Left lung (tissue), 14 donors: ENCODE measurements at places on chromosomes 16 and 17.

- DNase-seq: no peak
These were observed 81.2 kb downstream of the RBFOX3 start for GRCh38 chr17:79529661-79530081.

- DNase-seq: no peak
These were observed 33.7 kb upstream of the VPS4A start for GRCh38 chr16:69277413-69277812.

- DNase-seq: peak; percentile 65
These were observed 2.5 kb upstream of the LASP1 start for GRCh38 chr17:38867179-38867967.

- no peak for DNase-seq
These were observed 21.2 kb upstream of the CCL1 start for GRCh38 chr17:34384271-34384670.

GRCh38 chr16:49463529-49463928 lies 89.9 kb downstream of the C16orf78 start:
- peak; percentile 35 for DNase-seq

DNA sequence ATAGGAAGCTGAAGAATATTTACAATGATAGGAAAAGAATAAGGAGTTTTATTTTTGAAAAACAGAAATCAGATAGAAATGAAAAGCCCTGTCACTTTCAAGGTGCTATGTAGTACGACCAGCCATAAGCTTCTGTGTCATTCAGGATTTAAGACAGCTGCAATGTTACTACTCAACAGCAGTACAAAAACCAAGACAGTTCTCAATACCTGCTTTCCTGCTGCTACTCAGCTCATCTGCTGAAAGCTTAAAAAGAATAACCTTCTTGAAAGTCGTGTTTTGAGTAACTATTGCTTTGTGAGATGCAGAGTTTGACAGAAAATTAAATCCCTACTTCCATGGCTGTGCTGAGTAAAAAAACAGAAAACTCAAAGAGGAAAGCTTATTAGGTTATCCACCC lies 8.7 kb downstream of the GRB2 start:
- no peak for DNase-seq

DNA sequence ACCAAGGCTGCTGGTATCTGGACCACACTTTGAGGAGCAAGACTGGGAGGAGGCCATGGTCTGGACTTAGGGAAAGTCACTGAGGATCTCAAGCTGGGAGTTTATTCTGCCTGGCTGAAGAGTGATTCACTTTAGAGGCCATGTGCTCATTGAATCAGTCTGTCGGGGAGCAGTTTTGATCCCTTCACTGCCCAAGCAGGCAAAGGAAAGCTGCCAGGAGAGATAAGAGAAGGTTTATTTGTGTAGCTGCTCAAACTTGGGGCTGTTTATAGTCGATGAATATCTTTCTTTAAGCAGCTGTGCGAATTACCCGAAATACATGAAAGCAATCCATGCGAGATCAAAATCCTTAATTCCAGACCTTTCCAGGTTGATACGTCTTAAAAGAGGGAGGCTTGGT lies 544.4 kb upstream of the EEF2KMT start:
- DNase-seq: no peak

DNA sequence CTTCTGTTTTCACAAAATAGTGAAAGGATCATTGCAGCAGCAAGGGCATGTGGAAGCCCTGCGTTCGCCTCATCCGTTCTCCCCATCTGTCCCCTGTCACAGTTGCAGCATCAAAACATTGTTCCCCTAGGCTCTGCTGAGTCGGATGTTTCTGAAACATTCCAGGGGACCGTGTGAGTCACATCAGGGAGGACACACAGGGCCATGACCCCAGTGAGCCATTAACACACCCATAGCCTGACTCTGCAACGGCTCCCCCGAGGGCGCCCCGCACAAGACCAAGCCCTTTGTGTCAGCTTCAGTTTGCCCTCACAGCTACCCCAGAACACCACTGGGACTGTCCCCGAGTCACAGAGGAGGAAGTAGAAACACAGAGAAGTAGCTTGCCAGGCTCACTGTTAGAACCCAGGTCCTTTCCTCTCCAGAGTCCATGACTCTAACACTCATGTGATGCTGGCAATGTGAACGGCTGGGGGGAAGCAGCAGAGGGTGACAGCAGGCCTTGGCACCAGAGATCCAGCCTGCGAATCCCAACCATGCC lies 63.3 kb upstream of the HSBP1 start:
- no peak for DNase-seq

GRCh38 chr16:83586036-83586435 lies 221.7 kb upstream of the HSBP1 start:
- DNase-seq: no peak

DNA sequence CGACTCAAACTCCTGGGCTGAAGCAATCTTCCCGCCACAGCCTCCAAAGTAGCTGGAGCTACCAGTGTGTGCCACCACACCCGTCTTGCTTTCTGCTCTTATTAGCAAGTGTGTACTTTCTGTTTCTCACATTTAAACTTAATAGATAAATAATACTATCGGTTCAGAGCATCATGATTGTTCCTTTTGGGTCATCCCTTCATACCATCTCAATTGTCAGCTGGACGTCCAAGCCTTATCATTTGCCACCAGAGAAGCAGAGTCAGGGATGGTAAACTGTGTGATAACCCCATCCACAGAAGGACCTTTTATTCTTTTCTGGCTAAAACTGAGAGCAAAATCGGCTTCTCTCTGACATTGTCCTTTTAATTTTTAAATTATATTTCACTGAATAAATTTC lies 279.8 kb upstream of the GOT2 start:
- no peak for DNase-seq

- no peak for DNase-seq
These were observed 822 bp downstream of the IGF2BP1 start for GRCh38 chr17:48997827-48998586.

GRCh38 chr16:30758988-30759491 lies 2.8 kb downstream of the CFAP119 start:
- DNase-seq: peak; percentile 82

- DNase-seq: no peak
These were observed 28.3 kb upstream of the RPTOR start for GRCh38 chr17:80516171-80516932.

GRCh38 chr16:57318240-57318970 lies 33.9 kb upstream of the PLLP start:
- no peak for DNase-seq

DNA sequence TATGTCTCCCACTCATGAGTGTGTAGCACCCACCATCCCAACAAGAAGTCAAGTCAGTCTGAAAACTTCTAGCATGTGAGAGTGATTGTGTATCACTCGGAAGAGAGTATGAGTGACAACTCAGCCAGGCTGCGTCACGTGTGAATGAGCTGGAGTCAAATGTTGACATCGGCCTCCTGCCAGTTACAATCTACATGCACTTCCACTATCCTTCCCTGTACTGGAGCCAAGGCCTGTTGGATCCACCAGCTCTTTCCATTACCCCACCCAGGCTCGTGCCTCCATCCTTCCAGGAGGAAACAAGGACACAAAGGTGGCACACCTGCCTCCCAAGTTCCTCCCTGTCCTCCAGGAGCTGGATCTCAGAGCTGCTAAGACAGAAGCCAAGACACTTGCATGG lies 64.5 kb downstream of the ASIC2 start:
- no peak for DNase-seq

GRCh38 chr17:51481370-51481769 lies 221.0 kb downstream of the UTP18 start:
- DNase-seq: no peak

DNA sequence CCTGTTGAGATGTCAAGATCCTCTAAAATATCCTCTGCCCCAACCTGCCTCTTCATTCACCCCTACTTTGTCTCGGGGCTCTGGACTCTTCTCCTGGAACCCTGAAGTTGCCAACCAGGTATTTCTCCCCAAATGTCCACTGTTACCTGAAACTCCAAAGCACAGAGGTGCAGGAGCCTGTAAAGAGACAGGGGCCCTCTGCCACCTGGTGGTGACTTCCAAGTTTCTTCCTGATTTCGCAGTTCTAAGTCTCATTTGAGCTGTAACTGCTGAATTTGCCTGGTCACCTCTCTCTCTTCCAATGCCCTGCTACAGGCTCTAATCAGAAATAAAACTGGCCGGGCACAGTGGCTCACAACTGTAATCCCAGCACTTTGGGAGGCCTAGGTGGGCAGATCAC lies 77.1 kb upstream of the RCVRN start:
- DNase-seq: no peak

DNA sequence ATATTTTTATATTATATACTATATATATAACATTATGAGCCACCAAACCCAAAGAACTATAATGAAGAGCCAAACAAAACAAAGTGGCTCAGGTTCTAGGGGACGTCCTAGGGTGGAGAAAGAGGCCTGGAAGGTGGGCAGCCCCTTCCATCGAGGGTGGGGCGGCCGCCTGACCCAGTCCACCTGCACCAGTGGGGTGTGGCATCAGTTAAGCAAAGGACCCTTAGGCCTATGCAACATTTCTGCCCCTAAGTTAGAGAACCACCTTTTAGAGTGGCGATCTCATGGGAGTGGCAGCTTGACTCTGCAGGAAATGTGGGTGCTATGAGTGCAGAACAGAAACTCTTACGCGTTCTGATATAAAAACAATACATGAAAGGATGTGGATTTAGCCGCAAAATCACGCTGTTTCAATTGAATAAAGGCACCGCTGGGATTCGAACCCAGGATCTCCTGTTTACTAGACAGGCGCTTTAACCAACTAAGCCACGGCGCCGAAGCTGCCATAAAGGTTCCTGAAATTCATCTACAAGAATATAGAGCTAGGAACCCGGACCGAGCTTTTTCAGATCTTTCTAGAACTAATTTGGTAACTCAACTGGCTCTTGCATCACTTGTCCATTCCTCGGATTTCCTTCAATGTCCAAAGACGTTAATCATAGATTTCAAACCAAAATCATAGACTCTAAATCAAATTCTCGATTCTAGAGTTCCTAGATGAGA lies 15.6 kb upstream of the AURKB start:
- no peak for DNase-seq

- DNase-seq: peak; percentile 15
These were observed 647 bp downstream of the FBXL20 start for GRCh38 chr17:39400547-39401411.

GRCh38 chr17:7380321-7380720 lies 568 bp upstream of the TNK1 start:
- DNase-seq: no peak

GRCh38 chr17:42338427-42338985 lies 49.7 kb downstream of the STAT3 start:
- no peak for DNase-seq

DNA sequence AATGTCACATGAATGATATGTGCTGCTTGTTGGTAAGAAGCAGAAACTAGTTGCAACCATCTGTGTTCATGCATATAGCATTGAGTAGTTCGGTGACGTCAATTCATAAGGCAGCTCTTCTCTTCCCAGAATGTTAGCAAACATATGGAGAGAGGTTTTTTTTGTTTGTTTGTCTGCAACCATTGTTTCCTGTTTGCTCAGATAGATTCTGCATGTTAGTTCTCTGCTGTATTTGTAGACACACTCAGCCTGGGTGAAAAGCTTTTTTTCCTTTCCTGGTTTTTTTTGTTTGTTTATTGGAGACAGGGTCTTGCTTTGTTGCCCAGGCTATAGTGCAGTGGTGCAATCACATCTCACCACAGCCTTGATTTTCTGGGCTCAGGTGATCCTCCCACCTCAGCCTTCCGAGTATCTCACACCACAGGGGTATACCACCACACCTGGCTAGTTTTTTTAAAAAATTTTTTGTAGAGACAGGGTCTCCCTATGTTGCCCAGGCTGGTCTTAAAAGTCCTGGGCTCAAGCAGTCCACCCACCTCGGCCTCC lies 16.7 kb downstream of the WSB1 start:
- DNase-seq: no peak

- peak; percentile 76 for DNase-seq
These were observed at the start of gene EPN3 for GRCh38 chr17:50532452-50533024. Gene EPN3 (plus strand): TSS chr17:50532735. CDS start chr17:50536557, 3,822 bp downstream.

GRCh38 chr17:41301916-41302901 lies at the start of gene KRTAP29-1:
Gene KRTAP29-1 (minus strand): TSS chr17:41302851. CDS start chr17:41302851, 0 bp downstream.
- DNase-seq: no peak

DNA sequence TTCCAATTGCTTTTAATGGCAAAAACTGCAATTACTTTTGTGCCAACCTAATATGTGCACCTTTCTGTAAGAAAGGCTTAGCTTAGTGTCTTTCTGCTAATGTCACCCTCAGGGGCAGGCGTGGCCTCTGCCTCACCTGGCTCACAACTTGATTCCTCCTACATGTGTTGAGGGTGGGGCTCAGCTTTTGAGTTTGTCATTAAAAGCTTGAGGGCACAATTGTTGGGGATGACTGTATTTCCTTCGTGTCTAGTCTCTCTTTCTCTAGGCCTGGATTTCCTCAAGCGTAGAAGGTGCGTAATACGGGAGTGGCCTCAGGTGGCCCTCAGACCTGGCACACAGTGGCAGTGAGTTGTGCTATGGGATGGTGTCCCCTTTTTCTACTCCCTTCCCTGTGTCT lies 94.4 kb downstream of the CLEC16A start:
- DNase-seq: no peak

- DNase-seq: no peak
These were observed 44.5 kb upstream of the CDYL2 start for GRCh38 chr16:80848862-80849261.

DNA sequence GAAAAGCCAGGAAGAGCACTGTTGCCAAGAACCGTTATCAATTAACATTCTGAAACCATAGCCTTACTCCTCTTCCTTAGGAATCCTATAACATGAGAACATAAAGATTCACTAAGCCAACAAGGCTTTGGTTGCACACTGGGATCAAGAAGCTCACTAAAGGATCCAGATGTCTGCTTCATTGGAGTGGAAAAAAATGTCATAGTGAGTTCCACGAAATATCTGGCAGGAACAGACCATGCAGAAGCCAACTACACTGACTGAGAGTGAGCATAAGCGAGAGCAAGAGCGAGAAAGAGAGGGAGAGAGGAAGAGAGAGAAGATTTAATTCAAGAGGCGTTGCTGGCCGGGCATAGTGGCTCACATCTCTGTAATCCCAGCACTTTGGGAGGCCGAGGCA lies 13.4 kb upstream of the MEIOC start:
- peak; percentile 56 for DNase-seq
